ENCODE measurements at places on chromosomes 16 and 17. TPM values are rescaled to one million over a fixed set of nuclear protein-coding genes. Genes with fewer than 3 reads are reported as not detected.

DNA sequence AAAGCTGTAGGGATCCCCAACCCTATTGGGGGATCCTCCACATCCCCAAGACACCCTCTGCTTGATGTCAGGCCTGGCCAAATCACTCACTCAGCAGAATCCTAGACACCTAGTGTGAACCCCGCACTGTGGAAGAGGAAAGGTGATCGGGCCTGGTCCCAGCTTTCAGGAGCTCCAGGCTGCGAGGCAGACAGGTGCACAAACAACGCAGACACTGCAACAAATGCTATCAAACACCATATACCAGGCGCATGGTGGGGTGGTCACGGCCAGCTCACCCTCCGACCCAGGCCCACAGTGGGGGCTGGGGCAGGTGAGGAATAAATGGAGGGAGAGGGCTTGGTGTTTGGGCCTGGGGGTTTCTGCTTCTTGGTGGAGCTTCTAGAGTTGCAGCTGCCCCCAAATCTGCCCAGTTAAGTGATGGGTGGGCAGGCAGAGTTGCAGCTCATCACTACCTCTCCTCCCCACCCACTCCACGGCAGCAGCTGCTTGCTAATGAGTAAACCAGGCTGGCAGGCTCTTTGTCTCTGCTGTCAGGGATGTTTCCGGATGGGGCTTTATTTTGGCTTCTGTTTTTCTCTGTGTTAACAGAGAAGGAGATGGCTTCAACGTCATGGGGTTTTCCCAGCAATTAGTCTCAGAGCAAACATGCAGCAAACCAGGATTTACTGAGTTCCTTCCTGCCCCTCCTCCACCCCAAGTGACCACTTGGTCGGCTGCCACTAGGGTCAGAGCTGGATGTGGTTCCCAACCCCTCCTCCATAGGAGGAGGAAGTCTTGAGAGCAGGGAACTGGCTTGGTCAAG is 46.6 kb downstream of the PECAM1 start:
- H3K4me3 ChIP-seq: no peak overlapping the region
- peak; percentile 95 for DNase-seq
- peaks cover 41% of the 10 kb centered on the region for H3K4me1 ChIP-seq
- H3K27ac ChIP-seq: peak overlapping the region; percentile 90
- no peaks in the 10 kb centered on the region for H3K36me3 ChIP-seq

DNA sequence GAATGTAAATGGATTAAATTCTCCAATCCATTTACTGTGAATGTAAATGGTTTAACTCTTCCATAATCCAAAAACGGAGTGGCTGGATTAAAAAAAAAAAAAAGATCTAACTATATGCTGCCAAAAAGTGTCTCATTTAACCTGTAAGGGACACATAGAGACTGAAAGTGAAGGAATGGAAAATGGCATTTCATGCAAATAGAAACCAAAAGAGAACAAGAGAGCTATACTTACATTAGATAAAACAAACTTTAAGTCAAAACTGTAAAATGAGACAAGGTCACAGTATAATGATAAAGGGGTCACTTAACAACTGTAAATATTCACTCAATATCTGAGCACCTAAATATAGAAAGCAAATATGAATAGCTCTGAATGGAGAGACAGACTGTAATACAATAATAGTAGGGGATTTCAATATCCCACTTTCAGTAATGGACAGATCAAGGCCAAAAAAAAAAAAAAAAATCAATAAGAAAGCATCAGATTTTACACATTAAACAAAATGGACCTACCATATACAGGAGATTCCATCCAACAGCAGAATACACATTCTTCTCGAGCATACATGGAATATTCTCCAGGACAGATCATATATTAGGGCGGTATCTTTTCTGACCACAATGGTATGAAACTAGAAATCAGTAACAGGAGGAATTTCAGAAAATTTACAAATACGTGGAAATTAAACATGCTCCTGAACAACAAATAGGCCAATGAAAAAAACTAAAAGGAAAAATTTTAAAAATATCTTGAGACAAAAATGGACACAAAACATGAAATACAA is 36.4 kb downstream of the CDR2 start:
- H3K4me3 ChIP-seq: no peak overlapping the region
- no peaks in the 10 kb centered on the region for H3K4me1 ChIP-seq
- H3K27ac ChIP-seq: no peak overlapping the region
- peaks cover 27% of the 10 kb centered on the region for H3K36me3 ChIP-seq

DNA sequence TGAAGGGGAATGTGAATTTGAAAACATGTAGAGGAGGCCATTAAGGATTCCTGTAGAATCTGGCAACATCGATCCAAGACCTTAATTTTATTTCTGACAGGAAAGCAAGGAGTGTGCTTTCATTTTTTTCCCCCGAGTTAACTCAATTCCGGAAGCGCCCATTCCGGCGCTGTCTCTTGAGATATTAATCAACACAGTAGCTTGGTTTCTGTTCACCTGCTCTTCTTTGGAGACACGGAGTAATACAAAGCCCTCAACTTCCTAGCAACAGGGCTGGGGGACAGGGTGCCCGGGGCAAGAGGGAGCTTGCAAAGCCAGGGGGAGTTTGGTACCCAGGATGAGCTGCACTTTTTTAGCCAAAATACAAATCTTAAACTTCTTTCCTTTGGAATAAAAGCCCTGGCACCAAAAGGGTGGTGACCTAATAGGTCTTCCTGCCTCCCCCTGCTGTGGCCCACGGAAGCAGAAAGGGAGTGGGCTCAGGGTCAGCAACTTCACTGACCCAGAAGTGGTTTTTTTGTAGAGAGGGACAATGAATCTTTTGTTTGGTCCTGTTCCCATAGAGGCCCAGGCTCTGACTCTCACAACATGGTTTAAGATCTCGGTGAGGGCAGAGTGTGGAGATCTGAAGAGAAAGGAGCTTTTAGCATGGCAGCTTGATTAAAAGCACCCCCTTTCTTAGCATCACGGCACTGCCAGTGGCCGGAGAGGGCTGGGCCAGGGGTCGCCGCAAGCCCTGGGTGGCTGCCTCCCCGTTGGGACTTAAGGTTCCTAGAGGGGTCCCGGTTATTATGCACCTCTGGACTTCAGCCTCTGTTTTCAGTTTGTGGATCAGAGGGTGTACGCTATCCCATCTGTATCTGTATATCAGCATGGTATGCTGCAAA is 207.3 kb downstream of the CCDC182 start:
- H3K36me3 ChIP-seq: no peaks in the 10 kb centered on the region
- H3K27me3 ChIP-seq: peaks cover 14% of the 10 kb centered on the region
- no peak overlapping the region for H3K27ac ChIP-seq

Gene KRT39
- total RNA-seq: 3.8 TPM

GRCh38 chr17:57783338-57783742 is 38.2 kb upstream of the CCDC182 start:
- DNase-seq: peak; percentile 61
- no peaks in the 10 kb centered on the region for H3K36me3 ChIP-seq
- no peak overlapping the region for H3K4me3 ChIP-seq
- no peak overlapping the region for H3K27ac ChIP-seq
- peaks cover 4% of the 10 kb centered on the region for H3K27me3 ChIP-seq

Gene CRYBA1
- total RNA-seq: not detected

DNA sequence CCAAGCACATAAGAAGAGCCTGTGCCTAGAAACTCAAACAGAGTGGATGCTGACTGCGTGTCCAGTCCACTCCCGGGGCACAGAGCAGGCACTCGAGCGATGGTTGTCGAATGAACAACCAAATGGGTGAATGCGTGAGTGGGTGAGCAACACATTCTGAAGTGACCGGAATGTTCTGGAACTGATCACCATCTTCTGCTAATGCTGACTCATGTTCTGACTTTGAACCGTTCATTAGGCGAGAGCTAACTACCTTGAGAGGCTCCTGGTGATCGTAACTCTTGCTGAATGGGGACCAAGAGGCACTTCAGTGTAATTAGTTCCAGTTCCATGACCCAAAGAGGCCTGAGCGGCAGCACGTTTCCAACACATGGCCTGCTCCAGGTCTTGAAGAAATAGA is 37.9 kb downstream of the IRF8 start:
- peaks cover 32% of the 10 kb centered on the region for H3K27me3 ChIP-seq
- H3K4me3 ChIP-seq: no peak overlapping the region
- no peaks in the 10 kb centered on the region for H3K36me3 ChIP-seq
- H3K27ac ChIP-seq: no peak overlapping the region

Gene CES5A
- total RNA-seq: not detected

Gene SF3B3
- 131 TPM for total RNA-seq

Gene PDILT
- not detected for total RNA-seq

Gene B4GALNT2
- under 0.01 TPM for total RNA-seq

DNA sequence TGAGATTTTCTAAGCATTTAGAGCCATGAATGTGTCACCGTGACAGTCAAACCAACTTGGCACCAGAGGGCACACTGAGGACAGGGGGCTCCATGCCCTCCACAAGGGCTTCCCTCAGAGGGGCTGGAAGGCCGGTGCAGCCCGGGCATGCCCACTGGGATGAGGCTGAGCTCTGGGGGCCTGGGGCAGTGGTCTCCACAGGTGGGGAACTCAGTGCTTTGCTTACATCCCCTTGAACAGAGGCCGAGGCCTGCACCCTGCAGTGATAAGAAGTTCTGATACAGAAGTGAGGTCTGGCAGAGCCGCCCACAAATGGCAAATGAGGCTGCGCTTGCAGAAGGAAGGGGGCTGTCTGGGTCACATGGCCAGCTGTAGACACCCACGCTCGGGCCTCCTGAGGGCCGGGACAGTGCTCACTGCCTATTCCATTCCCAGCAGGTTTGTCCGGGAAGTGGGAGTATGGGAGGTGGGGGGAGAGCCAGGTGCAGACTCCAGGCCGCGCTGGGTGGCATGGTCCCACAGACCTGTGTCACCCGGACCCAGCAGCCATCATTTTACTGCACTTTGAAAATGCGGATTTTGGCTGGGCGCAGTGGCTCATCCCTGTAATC is 116.8 kb upstream of the CREBBP start:
- no peak for DNase-seq
- H3K4me3 ChIP-seq: no peak overlapping the region
- no peak overlapping the region for H3K27ac ChIP-seq
- peaks cover 23% of the 10 kb centered on the region for H3K4me1 ChIP-seq
- H3K27me3 ChIP-seq: no peaks in the 10 kb centered on the region

DNA sequence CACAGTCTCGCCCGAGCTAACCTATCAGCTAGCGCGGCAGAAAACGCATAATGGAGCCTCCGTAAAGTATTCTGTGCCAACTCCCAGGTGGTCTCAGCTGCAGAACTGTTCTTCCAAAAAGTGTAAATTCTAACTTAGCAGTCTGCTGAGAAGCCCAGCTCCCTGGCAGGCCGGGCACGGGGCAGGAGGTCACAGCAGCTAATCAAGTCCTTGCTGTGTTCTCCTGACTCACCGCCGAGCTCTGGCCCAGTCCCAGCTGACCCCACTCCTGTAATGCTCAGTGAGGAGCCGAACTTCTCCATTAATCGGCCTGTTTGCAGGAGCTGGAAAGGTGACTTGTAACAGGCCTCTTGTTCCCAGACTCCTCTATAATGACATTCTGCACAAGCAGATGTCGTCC is 193.3 kb downstream of the IRX3 start:
- DNase-seq: no peak
- peaks cover 8% of the 10 kb centered on the region for H3K36me3 ChIP-seq
- H3K27me3 ChIP-seq: no peaks in the 10 kb centered on the region
- H3K4me3 ChIP-seq: no peak overlapping the region
- no peaks in the 10 kb centered on the region for H3K4me1 ChIP-seq

Gene MYH1
- 3.4 TPM for total RNA-seq

Gene CARD14
- 0.27 TPM for total RNA-seq

Gene MED1
- total RNA-seq: 18.5 TPM

GRCh38 chr17:29722411-29723198 is 99.9 kb upstream of the CORO6 start:
- H3K36me3 ChIP-seq: no peaks in the 10 kb centered on the region
- peak overlapping the region; percentile 89 for H3K27ac ChIP-seq
- peak; percentile 94 for DNase-seq
- H3K27me3 ChIP-seq: no peaks in the 10 kb centered on the region

DNA sequence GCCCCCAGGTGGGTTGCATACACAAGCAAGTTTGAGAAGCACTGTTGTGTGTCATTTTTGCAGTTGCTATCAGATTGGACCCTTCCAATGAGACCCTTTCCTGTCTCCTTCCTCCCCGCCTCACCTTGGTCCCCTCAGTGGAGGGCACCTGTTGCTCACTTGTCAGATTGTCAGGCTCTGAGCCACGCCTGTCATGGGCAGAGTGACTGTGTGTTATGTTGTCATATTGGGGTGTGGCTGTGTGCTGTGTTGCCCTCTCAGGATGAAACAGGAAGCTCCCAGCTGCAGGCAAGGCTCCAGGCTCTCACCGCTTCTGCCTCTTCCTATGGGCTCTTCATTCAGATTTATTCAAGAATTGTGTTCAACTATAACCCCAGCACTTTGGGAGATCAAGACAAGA is 302.9 kb downstream of the CPPED1 start:
- H3K36me3 ChIP-seq: no peaks in the 10 kb centered on the region
- H3K27ac ChIP-seq: no peak overlapping the region
- no peaks in the 10 kb centered on the region for H3K27me3 ChIP-seq
- no peak overlapping the region for H3K4me3 ChIP-seq
- peak; percentile 14 for DNase-seq
